ENCODE measurements at places on chromosomes 7 and 10. TPM values are rescaled to one million over a fixed set of nuclear protein-coding genes. Genes with fewer than 3 reads are reported as not detected.

The GCK gene
- polyA plus RNA-seq: 2.0 TPM

The FBXL13 gene
- not detected for polyA plus RNA-seq

DNA sequence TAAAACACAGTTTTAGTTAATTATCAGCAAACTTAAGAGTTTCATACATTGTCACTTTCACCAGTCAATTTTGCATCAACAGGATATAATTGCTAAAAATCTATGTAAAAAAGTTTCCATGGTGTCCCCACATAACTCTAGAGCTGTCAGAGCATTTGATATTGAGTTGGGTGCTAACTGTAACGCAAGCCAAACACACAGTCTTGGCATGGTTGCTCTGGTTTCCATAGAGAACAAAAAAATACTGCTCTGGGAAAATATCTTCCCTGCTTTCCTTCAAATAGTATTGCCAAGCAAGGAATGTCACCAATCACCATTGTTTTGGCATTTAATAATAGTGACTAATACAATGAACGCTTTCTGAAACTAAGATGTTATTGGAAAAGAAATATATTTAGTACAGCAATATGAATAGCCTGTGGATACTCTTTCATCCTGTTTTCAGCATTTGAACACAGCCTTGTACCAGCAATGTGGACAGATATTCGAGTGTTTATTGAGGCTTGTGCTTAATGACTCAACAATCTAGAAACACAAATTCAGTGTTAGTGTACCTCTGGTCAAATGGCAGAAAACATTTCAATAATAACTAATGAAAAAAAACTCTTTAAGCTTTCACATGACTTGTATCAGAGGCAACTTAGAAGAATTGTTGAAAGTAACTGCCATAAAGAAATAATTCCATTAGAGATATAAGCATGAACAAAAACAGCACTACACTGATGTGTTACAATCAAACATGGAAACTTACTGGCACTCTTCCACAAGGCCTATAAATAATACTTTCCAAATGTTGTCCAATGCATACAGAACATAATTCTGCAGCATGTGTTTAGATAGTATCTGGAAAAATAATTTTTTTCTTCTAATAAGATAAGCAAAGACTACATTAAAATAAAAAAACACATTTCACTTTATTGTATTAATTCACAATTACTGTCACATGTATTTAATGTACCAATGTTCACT lies 1469.5 kb upstream of the CELF2 start:
- no peak for DNase-seq

DNA sequence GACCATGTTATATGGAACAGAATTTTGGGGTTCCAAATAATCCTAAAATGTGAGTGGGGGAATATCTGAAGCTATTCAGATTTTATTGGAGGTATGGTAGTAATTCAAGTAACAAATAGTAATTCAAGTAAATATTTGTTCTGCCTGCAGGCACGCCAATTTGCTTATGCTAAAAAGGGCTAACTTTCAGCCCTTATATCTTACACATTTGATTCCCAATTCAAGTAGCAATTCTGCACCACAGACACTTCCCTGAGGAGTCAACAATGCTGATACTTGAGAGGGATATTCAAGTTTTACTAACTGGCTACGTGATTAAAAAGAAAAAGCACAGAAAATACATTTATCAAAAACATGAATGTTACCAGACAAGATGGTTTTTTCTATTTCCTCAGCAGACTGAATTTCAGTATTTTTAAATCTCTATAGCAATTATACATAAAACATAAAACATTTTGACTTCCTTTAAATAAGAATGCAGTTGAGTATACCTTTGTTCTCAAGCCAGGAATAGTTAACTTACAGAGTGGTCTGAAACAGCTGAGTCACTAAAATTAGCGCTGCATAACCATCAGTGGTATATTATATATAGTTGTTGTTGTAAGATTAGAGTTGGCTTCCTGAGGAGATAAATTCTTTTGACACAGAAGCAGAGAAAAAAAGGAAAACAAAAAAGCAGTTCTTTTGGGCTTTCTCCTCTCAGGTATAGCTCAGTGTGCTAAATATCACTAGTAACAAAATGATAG lies 33.9 kb downstream of the MTPN start:
- no peak for DNase-seq

The CALN1 gene
- not detected for polyA plus RNA-seq

The ADAM22 gene
- polyA plus RNA-seq: 0.92 TPM

DNA sequence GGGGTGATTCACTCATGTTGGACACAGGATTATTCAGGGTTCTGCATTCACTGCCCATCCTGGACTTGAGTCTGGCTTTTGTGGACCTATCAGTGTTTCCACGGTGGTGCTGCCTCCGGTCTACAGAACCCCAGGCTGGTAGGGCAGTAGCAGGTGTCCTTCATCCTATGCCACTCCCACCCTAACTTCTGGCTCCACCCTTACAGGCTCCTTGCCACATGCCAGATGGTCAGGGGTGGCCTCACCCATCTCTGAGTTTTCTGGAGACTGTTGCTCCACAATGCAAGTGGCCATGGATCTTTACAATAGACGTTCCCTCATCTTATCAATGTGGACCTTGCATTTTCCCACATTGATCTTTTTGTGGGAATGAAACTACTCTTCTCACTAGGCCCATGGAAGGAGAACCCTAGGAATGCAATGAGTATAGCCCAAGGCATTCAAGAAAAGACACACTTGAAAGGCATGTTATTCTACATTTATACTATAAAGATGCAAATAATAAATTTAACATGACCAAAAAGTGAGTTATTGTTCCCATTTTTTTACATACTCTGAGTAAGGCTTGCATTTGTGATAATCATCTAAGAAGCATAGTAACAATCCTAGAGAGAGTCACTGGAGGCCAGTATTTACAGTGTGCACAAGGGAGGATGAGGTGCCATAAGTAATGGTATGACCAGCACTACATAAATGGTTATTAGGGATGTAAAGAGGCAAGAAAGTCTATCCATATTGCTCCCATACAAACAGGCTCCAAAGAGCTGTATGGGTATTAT lies 57.4 kb upstream of the ADO start:
- no peak for DNase-seq

GRCh38 chr10:110786172-110786571 lies 85.6 kb upstream of the PDCD4 start:
- DNase-seq: no peak

DNA sequence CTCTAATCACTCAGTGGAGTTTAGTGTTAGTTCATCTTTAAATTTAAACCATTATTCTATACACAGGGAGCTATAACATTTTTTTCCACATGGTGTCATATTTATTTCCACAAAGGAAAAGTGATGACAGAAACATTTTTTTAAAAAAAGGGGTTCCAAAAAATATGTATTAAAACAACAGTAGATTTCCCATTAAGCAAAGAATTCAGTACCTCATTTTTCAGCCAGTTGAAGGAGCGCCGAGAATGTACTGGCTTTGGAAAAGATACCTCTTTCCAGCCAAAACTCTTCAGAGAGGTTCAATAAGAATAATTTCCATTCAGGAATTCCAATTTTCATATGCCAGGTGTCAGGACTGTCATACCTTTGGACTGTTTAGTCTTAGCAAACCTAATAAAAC lies 250.5 kb upstream of the MEOX2 start:
- DNase-seq: no peak

Data from naive thymus-derived CD4-positive, alpha-beta T cell (primary cell).